Progenitor cell of endocrine pancreas (in vitro differentiated cells): ENCODE measurements at places on chromosomes 3 and 15.
A peak's percentile ranks its signal among the peaks of the same experiment; 100 is the strongest.

DNA sequence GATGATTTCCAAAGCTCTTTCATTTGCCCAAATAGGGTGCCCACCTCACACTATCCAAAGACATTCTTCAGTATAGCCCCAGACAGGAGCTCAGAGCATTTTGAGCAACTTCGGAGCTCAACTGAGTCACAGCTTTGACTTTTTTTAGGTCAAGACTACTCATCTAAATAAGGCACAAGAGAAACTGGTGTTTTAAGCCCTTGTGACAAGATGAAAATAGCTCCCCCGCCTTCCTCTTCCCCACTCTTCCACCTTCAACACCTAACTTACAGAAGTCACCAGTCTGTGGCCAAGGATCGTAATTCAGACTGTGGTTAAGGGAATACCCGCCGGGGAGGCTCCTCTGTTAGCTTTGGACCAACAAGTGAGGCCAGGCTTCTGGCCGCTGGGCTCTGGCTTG lies 60.4 kb upstream of the CA12 start:
- H3K4me1 ChIP-seq = no peaks in the 10 kb centered on the region
- H3K4me3 ChIP-seq = no peak overlapping the region
- no peak for DNase-seq
- H3K27me3 ChIP-seq = peaks cover 27% of the 10 kb centered on the region
- H3K36me3 ChIP-seq = no peaks in the 10 kb centered on the region

GRCh38 chr3:116470605-116471197 lies 25.4 kb upstream of the LSAMP start:
- no peak overlapping the region for H3K4me3 ChIP-seq
- no peaks in the 10 kb centered on the region for H3K27me3 ChIP-seq
- H3K36me3 ChIP-seq = no peaks in the 10 kb centered on the region
- H3K4me1 ChIP-seq = peaks cover 15% of the 10 kb centered on the region
- no peak for DNase-seq

GRCh38 chr3:81443958-81444357 lies 317.5 kb downstream of the GBE1 start:
- H3K27me3 ChIP-seq = no peaks in the 10 kb centered on the region
- no peaks in the 10 kb centered on the region for H3K36me3 ChIP-seq
- H3K4me1 ChIP-seq = no peaks in the 10 kb centered on the region

- no peaks in the 10 kb centered on the region for H3K27me3 ChIP-seq
- H3K27ac ChIP-seq = no peak overlapping the region
- H3K4me3 ChIP-seq = no peak overlapping the region
- H3K4me1 ChIP-seq = no peaks in the 10 kb centered on the region
- DNase-seq = no peak
Measured at GRCh38 chr3:175940881-175941280, 1081.7 kb downstream of the NAALADL2 start.

GRCh38 chr3:45406772-45407171 lies 18.4 kb downstream of the LARS2 start:
- no peaks in the 10 kb centered on the region for H3K27me3 ChIP-seq
- H3K36me3 ChIP-seq = peaks cover 47% of the 10 kb centered on the region
- no peak overlapping the region for H3K4me3 ChIP-seq
- H3K27ac ChIP-seq = no peak overlapping the region

DNA sequence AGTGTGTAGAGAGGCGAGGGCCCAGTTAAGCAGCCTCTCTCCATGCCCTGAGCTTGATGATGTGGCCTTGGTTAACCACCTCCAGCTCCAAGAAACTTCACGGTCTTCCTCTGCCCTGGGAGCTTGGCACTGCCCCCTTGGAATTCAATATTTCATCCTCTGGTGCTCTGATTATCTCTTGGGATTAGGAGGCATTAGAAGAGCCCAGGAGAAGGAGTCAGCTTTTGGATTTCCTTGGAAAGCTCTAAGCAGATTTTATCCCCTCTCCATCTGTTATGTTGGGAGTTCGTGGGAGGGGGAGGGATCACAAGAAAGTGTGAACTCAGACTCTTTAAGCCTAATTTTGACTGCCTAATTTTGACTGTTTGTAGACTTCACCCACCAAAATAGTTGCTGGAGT lies 132.7 kb upstream of the AGBL1 start:
- H3K4me3 ChIP-seq = no peak overlapping the region
- DNase-seq = no peak
- H3K27ac ChIP-seq = no peak overlapping the region
- no peaks in the 10 kb centered on the region for H3K4me1 ChIP-seq
- H3K27me3 ChIP-seq = peaks cover 2% of the 10 kb centered on the region
- no peaks in the 10 kb centered on the region for H3K36me3 ChIP-seq

DNA sequence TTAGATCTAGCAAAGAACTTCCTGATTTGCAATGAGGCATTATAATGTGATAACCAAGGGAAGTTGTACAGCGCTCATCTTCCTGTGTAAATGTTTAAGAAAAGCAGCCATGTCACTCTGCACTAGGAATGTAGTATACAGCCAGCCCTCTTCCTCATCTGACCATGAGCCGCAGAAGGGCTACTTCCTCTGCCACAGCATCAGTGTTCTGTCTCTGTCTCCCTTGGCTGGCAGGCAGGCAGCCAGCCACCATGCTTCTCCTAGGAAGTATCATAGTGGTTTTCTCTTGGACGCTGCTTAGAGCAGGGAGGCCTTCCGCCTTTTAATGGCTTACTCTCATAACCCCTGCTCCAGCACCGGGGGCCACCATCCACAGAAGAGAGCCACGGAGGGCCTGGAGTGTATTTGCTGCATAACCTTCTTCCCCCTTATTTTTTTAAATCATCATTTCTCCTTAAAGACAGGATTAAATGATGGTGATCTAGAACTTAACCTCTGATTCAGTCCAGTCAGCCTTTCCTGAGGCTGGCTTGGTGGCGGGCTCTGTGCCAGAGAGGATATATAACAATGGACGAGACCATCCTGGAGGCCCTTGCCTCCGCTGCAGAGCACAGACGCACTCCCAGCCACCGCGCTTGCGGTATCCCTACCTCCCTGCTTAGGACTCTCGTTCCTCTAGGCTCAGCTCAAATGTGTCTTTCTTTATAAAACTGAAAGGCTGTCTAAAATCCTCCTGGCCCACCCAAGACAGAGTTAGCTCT lies 57.3 kb upstream of the PLXNA1 start:
- no peak overlapping the region for H3K4me3 ChIP-seq
- peaks cover 44% of the 10 kb centered on the region for H3K4me1 ChIP-seq
- no peak for DNase-seq
- H3K36me3 ChIP-seq = no peaks in the 10 kb centered on the region
- peaks cover 10% of the 10 kb centered on the region for H3K27me3 ChIP-seq

DNA sequence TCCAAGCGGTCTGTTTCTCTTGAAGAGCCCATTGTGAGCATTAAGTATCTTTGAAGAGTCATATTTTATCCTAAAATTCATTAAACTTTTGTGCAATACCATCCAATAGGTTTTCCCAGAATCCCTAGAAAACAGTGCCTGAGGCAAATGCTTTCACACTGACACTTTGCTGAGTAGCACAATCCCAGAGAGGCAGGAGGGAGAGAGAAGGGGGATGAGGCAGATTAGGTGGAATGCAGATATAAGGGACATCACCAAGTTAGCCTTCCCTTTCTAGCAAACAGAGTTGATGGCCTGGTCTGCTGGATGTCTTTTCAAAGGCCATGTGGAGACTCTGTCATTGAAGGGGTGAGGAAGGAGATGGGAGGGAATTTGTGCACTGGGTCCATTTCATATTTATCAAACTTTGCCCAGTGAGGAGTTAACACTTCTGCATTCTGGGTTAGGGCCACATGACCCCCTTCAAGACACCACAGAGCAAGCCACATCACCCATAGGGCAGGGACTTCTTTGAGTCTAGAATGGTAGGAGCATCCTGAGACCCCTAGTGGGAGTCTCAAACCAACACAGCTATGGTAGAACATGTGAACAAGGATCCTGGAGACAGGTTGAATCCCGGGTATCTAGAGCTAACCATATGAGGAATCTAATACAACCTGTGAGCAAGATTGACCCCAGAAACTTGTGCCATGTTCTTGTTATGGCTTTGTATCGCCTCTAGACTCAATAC lies 32.0 kb upstream of the SEMA6D start:
- H3K27ac ChIP-seq = no peak overlapping the region
- no peak for DNase-seq
- H3K27me3 ChIP-seq = peaks cover 2% of the 10 kb centered on the region
- H3K36me3 ChIP-seq = no peaks in the 10 kb centered on the region
- no peak overlapping the region for H3K4me3 ChIP-seq

- no peak overlapping the region for H3K27ac ChIP-seq
- H3K4me1 ChIP-seq = peaks cover 5% of the 10 kb centered on the region
- no peak for DNase-seq
- peaks cover 6% of the 10 kb centered on the region for H3K27me3 ChIP-seq
- peaks cover 2% of the 10 kb centered on the region for H3K36me3 ChIP-seq
- no peak overlapping the region for H3K4me3 ChIP-seq
Measured at GRCh38 chr3:157166561-157166960, 6.6 kb upstream of the CCNL1 start.

- no peak overlapping the region for H3K4me3 ChIP-seq
- no peaks in the 10 kb centered on the region for H3K27me3 ChIP-seq
- no peaks in the 10 kb centered on the region for H3K4me1 ChIP-seq
Measured at GRCh38 chr3:12193485-12194165, 34.9 kb upstream of the TIMP4 start.

DNA sequence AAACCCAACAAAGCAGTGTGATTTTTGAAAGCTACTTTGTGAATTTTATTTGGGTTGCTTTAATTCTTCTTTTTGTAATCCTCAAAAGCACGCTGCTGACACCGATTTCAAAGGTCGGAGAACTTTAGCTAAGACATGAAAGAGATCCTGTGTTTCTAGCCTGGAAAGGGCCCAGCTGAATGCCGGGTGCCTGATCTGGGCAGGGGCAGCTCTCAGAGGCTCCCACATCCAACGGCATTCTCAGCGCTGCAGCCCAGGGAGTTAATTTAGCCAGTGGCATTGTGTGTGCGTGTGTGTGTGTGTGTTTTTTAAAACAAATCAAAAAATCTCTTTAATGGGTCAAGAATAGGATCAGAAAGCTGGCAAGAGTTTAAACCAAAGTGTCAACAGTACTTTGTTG lies 6.6 kb downstream of the RBP1 start:
- DNase-seq = no peak
- peak overlapping the region; percentile 62 for H3K4me3 ChIP-seq
- no peaks in the 10 kb centered on the region for H3K27me3 ChIP-seq
- peaks cover 72% of the 10 kb centered on the region for H3K4me1 ChIP-seq

- no peaks in the 10 kb centered on the region for H3K27me3 ChIP-seq
- peak overlapping the region; percentile 71 for H3K27ac ChIP-seq
- no peak overlapping the region for H3K4me3 ChIP-seq
- H3K4me1 ChIP-seq = peaks cover 15% of the 10 kb centered on the region
- peaks cover 16% of the 10 kb centered on the region for H3K36me3 ChIP-seq
Measured at GRCh38 chr3:101377796-101378195, 57.4 kb upstream of the IMPG2 start.

DNA sequence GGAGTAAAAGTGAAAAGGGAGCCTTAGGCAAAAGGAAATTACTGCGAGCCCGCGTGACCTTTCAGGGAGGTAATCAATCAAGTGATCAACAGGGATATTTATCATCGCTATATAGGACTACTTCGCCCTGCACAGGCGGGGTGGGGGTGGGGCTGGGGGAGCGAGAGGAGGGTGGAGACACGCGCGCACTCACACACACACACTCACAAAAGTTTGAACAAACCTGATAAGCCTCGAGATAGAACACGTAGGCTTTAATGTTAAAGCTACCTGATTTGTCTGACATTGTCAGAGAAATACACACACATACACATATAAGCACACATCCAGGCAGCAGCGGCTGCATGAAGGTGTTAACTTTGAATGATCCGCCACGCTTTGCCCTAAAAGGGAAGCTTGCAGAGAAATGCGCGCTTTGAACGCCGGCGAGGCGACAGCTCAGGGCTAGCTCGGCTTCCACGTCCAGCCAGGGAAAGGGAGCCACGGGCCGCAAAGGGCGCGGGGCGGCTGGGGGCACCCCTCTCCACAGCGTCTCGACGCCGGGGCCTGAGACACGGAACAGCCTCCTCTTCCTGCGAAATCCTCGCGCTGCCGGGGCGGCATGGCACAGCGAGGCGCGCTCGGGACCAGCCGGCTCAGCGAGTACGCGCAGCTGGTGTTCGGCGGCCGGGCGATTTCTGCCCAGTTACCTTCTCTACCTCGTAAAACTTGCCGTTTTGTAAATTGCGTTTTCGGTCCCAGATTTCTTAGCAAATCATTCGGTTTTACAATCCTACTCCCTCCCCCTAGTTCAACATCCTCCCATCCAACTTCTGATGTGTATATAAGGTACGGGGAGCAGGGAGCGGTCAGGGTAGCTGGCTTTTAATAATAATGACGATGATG lies 4.8 kb upstream of the MECOM start:
- peak; percentile 54 for DNase-seq
- peaks cover 2% of the 10 kb centered on the region for H3K36me3 ChIP-seq
- H3K27me3 ChIP-seq = peaks cover 12% of the 10 kb centered on the region

GRCh38 chr3:176850498-176850897 lies 346.8 kb downstream of the TBL1XR1 start:
- no peak for DNase-seq
- no peak overlapping the region for H3K27ac ChIP-seq
- peaks cover 22% of the 10 kb centered on the region for H3K4me1 ChIP-seq
- H3K4me3 ChIP-seq = no peak overlapping the region

DNA sequence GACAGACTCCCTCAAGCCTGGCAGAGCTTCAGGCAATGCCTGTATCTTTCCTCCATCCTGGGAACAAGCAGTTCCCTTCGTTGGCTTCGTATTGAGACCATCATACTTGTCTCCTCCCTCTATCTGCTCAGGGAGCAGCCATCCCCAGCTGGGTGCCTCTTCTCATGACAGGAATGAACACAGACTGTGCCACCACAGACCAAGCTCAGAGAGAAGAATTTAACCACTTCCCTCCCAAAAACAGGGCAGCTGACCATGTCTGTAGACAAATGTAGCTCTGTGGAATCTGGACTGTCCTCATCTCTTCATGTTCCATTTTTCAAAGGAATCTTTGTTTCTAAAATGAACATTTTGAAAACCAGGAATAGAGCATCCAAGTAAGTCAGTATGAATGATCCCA lies 245.4 kb downstream of the ERC2 start:
- H3K27ac ChIP-seq = no peak overlapping the region
- no peaks in the 10 kb centered on the region for H3K27me3 ChIP-seq
- DNase-seq = no peak
